ENCODE measurements at places on chromosomes 2 and 18.
A peak's percentile ranks its signal among the peaks of the same experiment; 100 is the strongest.

DNA sequence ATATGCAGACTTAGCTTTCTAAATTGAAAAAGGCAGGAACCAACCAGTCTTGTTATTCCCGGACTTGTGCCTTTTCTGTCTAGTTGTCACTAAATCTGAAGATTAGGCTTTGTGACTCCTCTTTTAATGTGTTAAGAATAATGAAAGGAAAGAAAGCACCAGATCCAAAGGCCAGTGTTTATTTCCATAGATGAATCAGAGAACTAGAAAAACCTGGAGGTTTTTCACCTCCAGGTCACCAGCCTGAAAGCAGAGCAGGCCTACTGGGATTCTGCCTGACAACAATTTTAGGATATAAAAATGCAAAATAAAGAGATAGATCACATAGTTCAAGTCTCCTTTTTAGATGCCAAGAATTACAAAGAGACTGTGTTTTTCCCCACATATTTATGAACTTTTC, 160.4 kb downstream of the GULP1 start:
- DNase-seq: no peak

GRCh38 chr2:224885836-224886547, 156.3 kb downstream of the DOCK10 start:
- no peak for DNase-seq

- DNase-seq: no peak
Observed at GRCh38 chr2:152743002-152743401, 24.6 kb downstream of the ARL6IP6 start.

- DNase-seq: no peak
Observed at GRCh38 chr2:232438951-232439757, 16.8 kb upstream of the ALPI start.

- DNase-seq: no peak
Observed at GRCh38 chr2:71801556-71801955, 346.1 kb downstream of the CYP26B1 start.

DNA sequence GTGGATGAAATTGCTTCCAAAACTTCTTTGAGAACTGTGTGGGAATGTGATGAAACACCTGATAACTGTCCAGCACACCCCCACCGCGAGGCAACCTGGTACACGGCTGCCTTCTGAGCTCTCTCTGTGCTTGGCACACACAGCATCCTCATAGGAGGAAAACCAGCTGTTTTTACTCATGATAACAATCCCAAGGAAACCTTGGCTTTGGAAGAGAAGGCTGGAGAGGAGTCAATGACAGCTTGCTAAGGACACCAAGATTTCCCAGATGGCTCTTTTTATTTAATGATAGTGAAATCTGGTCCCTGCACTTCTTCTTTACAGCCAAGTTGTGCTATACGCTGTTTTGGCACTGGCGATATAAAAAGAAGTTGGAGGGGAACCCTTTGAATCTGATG, 232.5 kb upstream of the FN1 start:
- DNase-seq: no peak

GRCh38 chr2:179274749-179275148, 10.1 kb upstream of the SESTD1 start:
- DNase-seq: no peak

DNA sequence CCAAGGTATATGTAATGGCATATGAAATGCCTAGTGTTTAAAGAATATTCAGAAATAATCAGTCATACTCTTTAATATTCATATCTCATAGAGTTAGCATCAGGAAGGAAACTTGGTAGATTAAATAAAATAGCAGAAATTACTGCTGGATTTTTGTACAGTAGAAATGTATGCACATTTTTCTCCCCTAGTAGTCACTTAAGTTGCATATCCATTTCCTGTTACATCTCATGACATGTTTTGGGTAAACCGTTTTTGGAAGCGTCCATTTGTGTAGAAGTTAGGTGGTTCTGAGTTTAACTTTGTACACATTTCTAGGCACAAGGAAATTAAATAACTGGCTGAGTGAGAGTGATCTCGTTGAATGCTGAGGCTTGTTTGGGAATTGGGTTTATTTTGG, 21.9 kb downstream of the NEDD4L start:
- DNase-seq: no peak

- DNase-seq: no peak
Observed at GRCh38 chr18:40124107-40124506, 1830.9 kb upstream of the PIK3C3 start.

- DNase-seq: no peak
Observed at GRCh38 chr2:148646231-148646559, 1.6 kb downstream of the EPC2 start.

- no peak for DNase-seq
Observed at GRCh38 chr2:198285216-198285615, 480.8 kb downstream of the PLCL1 start.

- peak; percentile 88 for DNase-seq
Observed at GRCh38 chr2:128321784-128322714, 3.4 kb upstream of the HS6ST1 start.

DNA sequence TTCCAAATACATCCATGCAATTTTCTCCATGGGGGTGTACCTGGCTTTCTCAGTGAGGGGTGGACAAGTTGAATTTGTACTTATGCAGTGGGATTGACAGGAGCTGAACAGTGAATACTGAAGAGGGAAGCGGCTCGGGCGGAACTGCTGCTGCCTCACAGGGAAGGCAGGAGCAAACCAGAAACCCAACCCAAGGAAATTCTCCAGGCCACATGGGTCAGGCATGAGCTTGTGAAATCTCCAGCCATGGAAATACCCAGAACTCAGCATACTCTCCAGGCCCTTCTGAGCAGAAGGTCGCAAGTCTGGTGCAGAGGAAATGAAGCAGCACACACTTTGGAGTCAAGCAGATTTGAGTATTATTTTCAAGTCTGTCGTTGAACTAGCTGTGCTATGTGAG, 26.5 kb upstream of the INO80C start:
- no peak for DNase-seq

- DNase-seq: no peak
Observed at GRCh38 chr2:38436227-38436664, 59.2 kb upstream of the ATL2 start.

GRCh38 chr2:104772996-104773395, 80.9 kb upstream of the POU3F3 start:
- DNase-seq: no peak

DNA sequence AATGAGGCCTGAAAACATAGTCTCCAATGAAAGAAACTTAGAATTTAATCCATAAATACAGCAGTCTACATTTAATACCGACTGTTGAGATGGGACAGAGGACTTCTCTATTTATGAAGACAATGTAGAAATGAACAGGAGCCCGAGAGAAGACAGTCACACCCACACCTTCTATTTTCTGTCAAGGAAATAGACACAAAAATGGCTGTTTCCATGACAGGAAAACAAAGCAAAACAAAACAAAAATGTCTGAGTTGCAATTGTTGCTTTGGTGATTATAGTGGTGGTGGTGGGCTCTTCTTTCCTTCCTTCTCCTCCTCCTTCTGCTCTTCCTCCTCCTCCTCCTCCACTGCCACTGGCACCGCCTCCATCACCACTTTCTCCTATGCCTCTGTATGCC, 72.3 kb upstream of the CCDC68 start:
- no peak for DNase-seq

DNA sequence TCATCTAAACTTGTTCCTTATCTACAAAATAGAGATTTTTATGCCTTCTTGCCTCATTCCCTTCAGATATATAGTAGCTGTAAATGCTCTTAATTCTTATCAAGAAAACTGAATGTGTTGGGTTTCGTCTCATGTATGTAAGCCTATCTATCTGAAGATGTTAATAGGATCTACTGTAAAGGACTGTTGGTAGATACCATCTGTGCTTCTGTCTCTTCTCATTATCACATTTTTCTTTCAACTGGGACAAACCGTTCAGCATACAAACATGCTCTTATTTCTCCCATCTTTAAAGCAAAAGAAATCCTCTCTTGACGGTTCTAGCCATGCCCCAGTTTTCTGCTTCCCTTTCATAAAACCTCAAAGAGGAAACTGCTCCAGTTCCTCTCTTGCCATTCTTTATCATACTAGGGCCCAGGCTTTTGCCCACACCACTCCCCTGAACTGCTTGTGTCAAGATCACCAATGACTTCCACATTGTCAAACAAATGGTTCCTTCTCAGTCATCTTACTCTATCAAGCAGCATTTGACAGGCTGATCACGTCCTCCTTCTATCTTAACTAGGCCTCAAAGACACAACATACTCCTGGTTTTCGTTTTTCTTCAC, 88.7 kb downstream of the ARHGEF33 start:
- DNase-seq: no peak

DNA sequence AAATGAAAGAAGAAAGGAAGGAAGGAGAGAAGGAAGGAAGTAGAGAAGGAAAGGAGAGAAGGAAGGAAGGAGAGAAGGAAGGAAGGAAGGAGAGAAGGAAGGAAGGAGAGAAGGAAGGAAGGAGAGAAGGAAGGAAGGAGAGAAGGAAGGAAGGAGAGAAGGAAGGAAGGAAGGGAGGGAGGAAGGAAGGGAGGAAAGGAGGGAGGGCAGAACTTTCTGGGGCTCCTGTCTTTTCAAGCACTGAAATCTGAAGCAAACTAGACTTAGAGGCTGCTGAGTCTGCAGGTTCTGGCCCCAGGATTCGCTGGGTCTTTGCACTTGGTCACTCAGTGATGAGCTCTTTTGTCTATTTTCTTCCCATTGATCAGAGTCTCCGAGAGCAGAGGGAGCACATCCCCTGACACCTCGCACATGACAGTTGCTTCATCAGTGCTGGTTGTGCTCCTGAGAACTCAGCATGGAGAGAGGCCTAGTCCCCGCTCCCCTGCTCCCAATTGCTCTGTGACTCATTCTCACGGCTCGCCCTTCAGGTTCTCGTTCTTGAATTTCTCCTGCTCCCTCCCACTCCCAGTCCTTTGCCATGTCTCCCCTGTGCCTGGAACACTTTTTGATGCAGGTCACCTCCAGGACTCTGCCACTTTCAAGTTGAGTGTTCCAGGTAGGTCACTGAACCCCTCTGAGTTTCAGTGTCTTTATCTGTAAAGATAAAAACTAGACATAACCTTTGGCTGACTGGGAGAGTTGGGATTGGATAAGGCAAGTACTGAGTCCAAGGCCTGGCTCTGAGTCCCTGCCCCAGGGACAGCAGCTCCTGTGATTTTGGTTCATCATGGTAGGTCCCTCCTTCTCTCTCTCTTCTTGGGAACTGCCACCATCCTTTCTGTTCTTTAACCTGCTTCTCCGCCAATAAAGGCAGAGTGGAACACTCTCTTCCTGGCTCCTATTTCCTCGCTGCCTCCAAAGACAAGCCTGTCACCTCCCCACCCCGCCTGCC, 55.2 kb downstream of the TNP1 start:
- DNase-seq: no peak

- peak; percentile 33 for DNase-seq
Observed at GRCh38 chr2:101341901-101342624, 33.6 kb upstream of the RNF149 start.

DNA sequence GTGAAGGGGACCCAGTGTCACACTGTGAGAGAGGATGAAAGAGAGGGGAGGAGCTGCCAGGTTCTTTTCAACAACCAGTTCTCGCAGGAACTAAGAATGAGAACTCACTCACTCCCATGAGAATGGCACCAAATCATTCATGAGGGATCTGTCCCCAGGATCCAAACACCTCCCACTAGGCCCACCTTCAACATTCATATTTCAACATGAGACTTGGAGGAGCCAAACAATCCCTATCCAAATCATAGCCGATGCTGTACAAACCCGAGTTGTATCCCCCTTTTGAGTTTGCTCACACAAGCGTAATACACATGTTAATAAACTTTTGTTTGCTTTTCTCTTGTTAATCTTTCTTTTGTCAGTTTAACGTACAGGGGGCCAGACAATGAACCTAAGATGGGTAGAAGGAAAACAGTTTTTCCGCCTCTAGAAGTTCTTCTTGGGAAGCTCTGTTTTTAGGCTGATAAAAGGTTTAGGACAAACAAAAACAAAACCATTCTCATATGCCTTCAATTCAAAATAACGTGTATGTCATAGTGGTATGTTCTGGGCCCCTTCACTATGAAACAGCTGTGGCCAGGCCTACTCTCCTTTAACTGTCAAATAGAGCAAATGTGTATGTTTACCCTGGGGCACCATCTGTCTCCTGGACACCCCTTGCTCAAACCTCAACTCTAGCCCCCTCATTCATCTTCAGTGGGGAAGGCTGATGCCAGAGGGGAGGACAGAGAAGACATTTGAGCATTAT, 9.1 kb upstream of the TMEM37 start:
- DNase-seq: no peak

DNA sequence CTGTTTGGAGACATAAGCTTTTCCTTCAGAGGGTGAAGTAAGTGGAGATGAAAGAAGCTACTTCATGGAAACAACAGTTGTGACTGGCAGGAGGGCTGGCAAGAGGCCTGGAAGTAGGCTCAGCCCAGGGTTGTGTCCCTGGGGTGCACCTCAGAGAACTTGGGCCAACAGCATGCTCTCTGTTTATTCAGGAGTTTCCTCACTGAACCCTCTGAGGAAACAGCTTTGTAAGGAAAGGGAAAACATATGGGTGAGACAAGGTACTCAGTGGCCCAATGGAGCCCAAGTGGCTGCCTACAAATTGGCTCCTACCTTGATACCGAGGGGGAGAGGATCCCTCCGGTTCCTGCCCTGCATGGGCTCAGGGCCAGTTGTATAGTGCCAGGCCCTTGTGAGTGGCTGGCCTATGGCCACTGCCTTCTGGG, 115.5 kb upstream of the ITGA6 start:
- no peak for DNase-seq

DNA sequence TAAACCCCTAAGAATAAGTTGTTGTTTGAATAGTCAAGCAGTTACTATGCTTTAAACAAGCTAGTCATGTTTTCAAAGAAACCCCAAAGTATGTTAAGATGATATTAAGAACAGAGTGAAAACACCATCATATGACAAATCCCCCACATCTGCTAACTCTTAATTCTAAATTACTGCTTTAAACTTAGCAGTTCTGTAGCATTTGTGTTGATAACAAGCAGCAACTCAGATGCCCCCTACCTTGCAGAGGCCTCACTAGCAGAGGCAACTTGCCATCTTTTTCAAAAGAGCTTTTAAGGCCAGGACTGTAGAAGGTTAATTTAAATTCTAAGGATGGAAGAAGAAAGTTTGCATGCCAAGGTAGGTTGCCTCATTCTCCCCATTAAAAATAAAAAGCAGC, 376.2 kb downstream of the SETBP1 start:
- no peak for DNase-seq

DNA sequence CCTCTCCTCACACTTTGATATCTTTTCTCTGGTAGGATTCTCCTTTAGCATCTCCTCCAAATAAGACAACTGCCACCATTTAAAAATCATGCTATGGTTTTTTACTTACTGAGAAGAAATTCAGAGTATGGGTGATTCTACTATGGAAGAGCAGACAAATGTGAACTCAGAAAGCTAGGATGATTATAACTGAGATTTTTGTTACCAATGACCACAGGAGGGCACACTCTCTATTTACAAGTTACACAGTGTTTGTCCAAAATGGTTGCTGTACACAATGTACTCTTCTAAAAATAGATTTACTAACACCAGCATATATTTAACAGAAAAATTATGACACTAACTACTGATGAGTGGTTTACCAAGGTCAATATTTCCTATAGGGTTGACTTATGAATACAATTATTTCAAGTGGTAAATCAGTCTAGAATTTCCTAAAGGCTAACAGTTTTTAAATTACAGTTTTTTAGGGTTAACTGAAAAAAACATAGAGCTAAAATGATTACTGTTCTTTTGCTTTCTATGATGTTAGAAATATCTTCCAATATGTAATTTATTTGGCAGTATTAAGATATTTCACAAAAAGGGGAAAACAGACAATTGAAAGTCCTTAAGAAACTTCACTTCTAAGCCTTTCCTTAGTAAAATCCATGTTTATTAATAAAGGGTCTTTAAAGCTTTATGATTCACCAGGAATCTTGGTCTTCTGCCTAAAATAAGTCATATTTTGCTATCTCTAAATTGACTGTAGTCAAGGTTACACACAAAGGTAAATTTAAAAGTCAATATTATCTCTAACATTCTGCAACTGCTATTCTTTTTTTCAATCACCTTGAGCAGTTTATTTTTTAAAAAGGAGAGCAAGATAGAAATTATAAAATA, 57.2 kb downstream of the MAP4K3 start:
- peak; percentile 20 for DNase-seq
